ENCODE measurements at places on chromosomes 3 and 15.

DNA sequence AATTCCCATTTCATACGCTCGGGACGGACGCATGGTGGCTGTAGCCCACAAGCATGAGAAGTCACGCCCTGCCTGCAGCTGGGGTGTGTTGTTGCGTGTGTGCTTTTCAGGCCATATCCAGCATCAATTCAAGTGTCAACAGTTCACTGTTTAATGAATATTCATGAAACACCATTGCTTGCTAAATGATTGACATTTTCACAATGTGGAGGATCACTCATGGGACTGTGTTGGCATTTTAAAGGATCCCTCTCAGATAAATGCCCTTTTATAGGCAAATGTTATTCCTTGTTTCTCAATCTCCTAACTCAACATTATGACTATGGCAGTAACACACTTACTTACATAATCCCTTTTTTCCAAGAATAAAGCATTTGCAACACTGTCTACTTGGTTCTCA lies 511.3 kb downstream of the GABRG3 start:
- no peak for DNase-seq

GRCh38 chr15:59292442-59293151 lies 80.1 kb downstream of the MYO1E start:
- DNase-seq, result no peak

GRCh38 chr3:139906418-139906817 lies 28.6 kb upstream of the CLSTN2 start:
- no peak for DNase-seq

- no peak for DNase-seq
Observed at GRCh38 chr15:43880406-43881194, 53.8 kb downstream of the WDR76 start.

GRCh38 chr15:61685534-61685933 lies 374.7 kb downstream of the VPS13C start:
- no peak for DNase-seq

- no peak for DNase-seq
Observed at GRCh38 chr15:94921936-94922335, 690.6 kb downstream of the MCTP2 start.

DNA sequence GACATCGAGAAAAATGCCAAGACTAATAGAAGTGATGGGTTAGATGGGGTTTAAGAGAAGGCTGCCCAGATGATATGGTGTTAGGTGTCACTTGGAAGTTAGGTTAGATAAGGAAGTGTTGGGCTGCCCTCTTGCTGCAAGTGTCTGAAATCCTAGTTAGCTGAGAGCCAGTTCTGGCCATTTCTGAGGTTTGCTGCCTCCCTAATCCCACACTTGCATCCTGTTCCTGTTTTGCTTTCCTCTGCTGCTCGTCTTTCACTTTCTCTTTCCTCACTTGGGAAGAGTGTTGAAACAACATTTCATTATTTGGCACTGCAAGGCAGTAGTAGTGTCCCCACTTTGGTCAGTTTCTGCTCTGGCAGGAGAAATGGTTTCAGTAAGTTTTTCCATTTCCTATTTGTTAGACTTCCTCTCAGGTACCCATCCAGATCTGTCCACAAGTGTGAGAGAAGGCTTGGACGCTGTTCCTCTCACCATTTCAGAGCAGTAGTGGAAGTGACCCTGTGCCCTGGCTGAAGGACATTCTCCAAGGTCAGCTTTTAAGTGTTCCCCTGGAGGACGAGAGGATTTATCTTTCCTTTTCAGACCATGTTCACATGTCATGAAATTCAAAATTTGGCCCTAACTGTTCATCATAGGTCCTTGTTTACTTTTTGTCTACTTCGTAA lies 93.3 kb downstream of the ADAMTSL3 start:
- no peak for DNase-seq

GRCh38 chr3:40770061-40770460 lies 245.3 kb downstream of the ZNF621 start:
- DNase-seq, result no peak

- DNase-seq, result no peak
Observed at GRCh38 chr15:75785771-75786574, 57.3 kb upstream of the UBE2Q2 start.

- DNase-seq, result no peak
Observed at GRCh38 chr3:99690761-99691369, 52.5 kb downstream of the COL8A1 start.

- no peak for DNase-seq
Observed at GRCh38 chr3:17632401-17633100, 109.9 kb downstream of the TBC1D5 start.

DNA sequence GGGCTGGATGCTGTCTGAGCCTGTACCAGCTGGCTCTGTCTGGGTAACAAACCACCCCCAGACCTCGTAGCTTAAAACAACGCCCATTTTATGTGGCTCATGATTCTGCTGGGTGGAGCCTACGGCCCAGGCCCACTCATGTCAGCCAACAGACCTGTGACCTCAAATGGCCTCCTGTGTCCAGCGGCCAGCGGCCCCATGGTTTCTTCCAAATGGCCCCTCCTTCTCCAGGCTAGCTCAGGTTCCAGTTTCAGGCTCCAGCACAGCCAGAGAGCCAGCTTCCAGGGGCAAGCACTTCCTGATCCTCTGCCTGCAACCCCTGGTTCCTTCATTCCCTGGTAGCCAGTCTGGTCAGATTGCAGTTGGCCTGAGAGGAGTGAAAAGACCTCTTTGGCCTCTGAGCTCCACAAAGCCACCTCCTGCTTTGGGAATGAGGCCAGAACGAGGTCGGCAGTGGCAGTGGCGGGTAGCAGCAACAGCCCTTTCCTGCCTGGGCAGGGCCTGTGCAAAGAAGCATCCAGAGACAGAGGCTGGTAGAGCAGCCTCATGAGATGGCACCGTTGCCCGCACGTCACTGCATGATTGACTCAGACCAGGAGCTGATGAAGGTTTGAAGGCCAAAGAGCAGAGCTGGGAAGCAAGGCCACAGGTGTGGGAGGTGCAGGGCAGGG lies 21.0 kb upstream of the PLXNA1 start:
- no peak for DNase-seq

DNA sequence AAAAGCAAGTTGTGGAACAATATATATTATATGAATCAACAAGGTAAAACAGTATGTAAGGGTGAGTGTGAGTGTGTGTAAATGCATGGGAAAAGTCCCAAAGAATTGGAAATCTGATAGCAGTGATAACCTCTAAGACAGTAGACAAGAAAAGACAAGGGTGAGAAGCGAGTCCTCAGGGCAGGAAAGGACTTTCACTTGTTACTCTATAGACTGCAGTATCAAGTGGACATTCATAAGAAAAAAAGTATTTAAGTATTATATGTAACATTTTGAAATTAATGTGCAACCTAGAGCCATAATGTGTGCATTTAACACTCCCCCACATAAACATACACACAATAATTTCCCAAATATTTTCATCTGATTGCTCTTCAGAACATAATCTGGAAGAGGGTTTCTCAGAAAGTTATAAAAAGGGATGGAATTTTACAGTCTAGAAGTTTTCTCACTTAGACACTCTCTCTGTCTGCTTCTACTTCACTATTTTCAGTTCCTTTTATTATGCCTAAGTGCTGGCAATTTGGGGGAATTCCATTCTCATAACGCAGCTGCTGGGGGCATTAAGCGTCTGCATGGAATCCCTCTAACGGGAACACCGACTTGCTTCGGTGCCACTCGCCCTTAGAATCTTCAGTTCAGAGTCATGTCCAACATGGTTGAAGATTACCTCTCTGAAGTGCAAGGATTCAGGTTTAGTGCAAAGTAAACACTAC lies 50.0 kb upstream of the CDIN1 start:
- DNase-seq, result no peak

DNA sequence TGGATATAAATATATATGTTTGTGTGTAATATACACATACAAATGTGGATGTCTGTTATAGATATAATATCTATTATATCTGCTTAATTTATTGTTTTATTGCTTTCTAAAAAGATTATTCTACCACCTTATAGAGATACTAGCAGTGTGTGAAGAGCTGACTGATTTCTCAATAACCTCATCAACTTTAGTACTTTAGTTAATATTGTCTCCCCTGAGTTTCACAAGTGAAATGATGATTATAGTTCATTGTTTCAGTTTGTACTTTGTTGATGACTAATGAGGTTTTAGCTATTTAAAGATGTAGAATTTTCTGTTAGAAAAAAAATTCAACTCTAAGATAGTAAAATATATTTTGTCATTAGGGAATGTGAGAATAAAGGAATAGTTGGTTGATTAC lies 11.4 kb downstream of the RSRC1 start:
- DNase-seq, result no peak

DNA sequence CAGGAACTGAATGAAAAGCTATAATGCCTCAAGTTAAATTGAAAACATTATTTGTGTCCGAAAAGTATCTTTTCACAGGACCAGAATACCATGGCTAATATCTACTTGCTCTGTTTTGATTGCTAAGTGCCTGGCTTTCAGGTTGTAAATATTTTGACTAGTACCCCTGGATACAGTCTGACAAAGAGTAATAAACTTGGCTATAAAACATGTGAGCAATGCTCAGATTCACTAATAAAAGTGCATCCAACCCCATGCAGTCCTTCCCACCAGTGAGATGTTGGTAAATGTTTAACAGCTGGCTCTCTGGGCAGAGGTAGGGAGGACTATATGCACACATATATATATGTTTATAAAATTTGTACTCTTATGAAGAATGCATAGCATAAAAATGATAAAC lies 281.8 kb upstream of the TGFBR2 start:
- DNase-seq, result no peak

DNA sequence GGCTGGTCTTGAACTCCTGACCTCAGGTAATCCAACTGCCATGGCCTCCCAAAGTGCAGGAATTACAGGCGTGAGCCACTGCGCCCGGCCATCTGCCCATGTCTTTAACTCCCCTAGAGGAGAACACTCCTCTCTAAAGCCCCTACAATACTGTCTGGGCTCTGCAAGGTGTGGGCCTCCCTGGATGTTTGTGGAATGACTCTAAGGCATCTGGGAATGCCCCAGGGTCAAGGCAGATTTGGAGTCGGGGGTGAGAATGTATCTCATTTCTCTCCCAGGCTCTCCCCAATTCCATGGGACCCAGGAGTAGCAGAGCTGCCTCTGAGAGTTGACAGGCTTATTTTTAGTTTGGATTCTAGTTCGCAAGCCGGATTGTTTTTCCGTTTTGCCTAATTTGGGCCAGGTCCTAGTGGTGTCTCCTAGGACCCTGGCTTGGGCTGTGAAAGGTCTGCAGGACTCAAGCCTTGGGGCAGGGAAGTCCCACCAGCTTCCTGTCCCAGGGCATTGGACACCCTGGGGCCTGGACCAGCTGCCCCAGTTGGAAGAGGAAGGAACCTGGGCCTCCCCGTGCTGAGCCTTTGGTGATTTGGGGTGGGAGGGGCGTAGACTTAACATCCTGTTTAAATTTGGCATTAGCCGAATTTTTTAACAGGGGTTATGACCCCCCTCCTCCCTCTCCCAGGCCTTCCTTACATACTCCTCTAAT lies 53.5 kb downstream of the MAGEF1 start:
- no peak for DNase-seq

DNA sequence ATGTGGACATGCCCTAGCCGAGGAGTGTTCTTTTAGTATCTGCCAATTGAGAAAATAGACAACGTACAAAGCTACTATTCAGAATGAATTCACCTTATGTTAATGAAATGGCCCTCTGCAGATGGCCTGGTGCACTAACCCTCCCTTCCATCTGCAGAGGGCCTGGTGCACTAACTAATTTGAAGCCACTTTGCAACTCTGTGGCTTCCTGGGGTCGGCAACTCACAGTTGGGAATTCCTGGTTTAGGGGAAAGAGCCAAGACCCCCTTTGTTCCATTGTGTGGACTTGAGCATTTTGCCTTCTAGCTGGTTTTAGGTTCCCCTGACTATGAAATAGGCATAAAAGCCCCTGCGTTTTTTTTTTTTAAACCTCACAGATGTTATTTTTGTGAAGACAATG lies 204.3 kb upstream of the UBE3A start:
- no peak for DNase-seq

- no peak for DNase-seq
Observed at GRCh38 chr15:51190424-51191068, 95.8 kb upstream of the TNFAIP8L3 start.

GRCh38 chr3:129956936-129957335 lies 17.6 kb upstream of the TRH start:
- no peak for DNase-seq

DNA sequence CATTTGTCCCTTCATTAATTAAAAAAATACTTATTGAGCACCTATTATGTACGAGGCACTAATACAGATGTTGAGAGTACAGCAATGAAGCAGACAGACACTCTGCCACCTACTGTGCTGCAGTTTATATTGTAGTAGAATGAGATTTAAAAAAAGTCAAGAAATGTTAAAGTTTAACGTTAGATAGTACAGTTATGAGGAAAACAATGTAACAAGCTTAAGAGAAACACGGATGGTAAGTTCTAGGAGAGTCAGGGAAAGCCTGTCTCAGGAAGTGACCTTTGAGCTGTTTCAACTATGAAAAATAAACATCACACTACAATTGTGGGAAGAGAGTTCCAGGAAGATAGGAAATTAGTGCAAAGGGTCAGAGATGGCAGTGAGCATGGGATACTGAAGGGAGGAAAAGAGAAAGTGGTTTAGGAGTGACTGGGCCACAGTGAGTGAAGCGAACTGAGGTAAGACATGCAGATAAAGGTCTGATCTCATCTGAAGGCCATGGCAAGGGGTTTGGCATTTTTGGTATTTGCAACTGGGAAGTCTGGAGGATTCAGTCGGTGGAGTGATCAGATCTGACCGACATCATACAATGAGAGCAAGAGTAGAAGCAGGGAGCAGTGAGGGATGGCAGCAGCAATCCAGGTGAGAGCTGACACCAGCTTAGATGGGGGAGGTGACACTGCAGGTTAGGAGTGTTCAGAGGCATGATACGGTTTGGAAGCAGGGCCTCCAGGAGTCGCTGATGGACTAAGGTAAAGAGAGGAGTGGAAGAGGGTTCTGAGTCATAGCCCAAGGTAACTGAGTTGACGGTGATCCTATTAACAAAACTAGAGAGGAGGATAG lies 28.5 kb downstream of the PLSCR4 start:
- no peak for DNase-seq

DNA sequence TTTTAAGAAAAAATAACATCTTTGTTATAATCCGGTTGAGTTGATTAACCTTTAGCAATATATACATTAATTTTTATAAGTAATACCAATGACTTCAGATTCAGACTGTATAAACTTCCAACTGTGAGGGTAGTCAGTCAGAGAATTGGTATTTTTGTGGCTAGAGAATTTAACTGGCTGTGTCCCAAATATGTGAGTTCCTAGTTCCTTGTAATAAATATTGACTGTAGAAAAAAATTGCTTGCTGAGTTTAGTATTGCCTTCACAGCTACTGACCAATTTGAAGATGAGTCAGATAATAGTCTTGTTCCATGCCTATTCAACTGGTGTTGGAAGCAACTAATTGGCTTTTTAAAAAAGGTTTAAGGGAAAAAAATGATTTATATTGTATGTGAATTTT lies 210.8 kb downstream of the GAP43 start:
- DNase-seq, result no peak

DNA sequence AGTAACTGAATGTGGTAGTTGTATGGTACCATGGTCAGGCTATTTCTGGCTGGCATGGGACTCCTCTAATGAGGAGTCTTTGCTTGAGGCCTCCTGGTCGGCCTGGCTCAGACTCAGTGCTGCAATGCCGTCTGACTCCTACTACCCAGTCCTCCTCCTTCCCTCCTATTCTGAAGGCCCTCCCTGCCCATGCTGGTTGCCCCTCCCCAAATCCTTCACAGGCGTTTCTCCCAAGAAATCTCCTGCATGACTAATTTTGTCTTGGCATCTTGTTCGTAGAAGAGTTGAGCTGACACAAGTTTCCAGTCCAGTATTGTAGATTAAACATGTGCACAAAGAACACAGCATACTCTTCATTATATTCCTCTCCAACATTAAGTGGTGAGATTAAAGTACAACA lies 115.5 kb downstream of the NFKBIZ start:
- DNase-seq, result no peak

- DNase-seq, result no peak
Observed at GRCh38 chr3:53802256-53802880, 43.9 kb downstream of the CHDH start.

GRCh38 chr15:47813748-47814384 lies 96.6 kb downstream of the SEMA6D start:
- no peak for DNase-seq
